ENCODE measurements at places on chromosomes 16 and 17.

GRCh38 chr17:39082482-39082881 is 69.0 kb downstream of the PLXDC1 start:
- peak; percentile 22 for DNase-seq

GRCh38 chr16:66608241-66609138 is 4.0 kb downstream of the CMTM3 start:
- peak; percentile 81 for DNase-seq

DNA sequence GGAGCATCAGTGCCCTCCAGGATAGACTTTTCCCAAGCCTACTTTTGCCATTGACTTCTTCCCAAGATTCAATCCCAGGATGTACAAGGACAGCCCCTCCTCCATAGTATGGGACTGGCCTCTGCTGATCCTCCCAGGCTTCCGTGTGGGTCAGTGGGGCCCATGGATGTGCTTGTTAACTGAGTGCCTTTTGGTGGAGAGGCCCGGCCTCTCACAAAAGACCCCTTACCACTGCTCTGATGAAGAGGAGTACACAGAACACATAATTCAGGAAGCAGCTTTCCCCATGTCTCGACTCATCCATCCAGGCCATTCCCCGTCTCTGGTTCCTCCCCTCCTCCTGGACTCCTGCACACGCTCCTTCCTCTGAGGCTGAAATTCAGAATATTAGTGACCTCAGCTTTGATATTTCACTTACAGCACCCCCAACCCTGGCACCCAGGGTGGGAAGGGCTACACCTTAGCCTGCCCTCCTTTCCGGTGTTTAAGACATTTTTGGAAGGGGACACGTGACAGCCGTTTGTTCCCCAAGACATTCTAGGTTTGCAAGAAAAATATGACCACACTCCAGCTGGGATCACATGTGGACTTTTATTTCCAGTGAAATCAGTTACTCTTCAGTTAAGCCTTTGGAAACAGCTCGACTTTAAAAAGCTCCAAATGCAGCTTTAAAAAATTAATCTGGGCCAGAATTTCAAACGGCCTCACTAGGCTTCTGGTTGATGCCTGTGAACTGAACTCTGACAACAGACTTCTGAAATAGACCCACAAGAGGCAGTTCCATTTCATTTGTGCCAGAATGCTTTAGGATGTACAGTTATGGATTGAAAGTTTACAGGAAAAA is 9.7 kb upstream of the CYLD start:
- no peak for DNase-seq

- DNase-seq, result no peak
These were observed 13.5 kb upstream of the GPRC5B start for GRCh38 chr16:19898166-19898565.
